ENCODE measurements at places on chromosomes 3 and 15. TPM values are rescaled to one million over a fixed set of nuclear protein-coding genes. Genes with fewer than 3 reads are reported as not detected.
A peak's percentile ranks its signal among the peaks of the same experiment; 100 is the strongest.

CRABP1 gene
- not detected for polyA plus RNA-seq

SCN5A gene
- 0.27 TPM for polyA plus RNA-seq

AGBL1 gene
- not detected for polyA plus RNA-seq

DNA sequence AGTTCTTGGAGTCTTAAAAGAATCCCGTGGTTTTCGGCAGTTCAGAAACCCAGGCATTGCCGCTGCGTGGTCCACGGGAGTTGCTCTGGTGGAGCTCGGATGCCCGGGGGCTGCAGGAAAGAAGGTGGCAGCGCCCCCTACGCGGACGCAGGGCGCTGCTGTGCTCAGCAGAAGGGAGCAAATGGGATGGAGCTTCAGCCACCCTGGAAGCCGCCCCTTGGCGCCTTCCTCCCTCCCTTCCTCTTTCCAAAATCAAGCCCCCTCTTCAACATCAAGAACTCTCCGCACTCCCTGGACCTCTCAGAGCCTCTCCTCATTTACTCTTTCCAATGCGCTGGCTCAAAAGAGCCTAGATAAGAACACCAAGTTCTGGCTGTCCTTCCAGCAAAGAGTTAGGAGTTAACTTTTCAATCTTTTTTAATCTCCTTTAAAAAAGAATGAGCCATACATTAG is 880 bp upstream of the CHRNA7 start:
- no peak overlapping the region for H3K4me3 ChIP-seq
- H3K27me3 ChIP-seq = peaks cover 9% of the 10 kb centered on the region
- peak; percentile 0 for DNase-seq
- H3K4me1 ChIP-seq = no peaks in the 10 kb centered on the region
- no peak overlapping the region for H3K27ac ChIP-seq
- H3K36me3 ChIP-seq = no peaks in the 10 kb centered on the region

DNA sequence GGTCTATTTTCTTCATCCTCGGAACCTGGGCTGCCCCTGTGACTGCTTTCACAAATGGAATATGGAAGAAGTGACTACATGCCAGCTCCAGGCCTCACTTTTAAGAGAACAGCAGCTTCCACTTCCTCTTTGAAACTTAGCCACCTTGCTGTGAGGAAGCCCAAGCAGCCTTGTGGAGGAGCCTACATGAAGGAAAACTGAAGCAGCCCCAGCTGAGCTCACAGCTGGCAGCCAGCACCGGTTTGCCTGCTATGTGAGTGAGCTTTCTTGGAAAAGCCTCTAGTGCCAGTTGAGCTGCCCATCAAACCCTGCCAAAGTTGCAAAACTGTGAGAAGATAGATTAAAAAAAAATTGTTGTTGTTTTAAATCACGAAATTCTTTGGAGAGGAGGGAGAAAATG is 498.0 kb upstream of the PROK2 start:
- no peak overlapping the region for H3K27ac ChIP-seq
- H3K4me1 ChIP-seq = no peaks in the 10 kb centered on the region

DNA sequence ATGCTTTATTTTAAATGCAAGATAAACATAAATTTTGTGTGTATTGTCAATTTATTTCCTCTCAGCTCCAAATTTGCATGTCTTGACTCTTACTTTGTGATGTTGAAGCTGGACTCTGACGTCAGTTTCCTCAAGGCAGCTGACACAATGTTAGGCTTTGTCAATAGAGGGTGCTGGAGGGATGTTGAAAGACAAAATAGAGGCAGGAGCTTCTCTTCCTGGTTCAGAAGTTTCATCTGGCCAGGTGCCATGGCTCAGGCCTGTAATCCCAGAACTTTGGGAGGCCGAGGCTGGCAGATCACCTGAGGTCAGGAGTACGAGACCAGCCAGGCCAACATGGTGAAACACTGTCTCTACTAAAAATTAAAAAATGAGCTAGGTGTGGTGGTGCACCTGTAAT is 408.6 kb downstream of the GBE1 start:
- no peaks in the 10 kb centered on the region for H3K36me3 ChIP-seq
- no peaks in the 10 kb centered on the region for H3K27me3 ChIP-seq
- DNase-seq = peak; percentile 4
- H3K4me1 ChIP-seq = no peaks in the 10 kb centered on the region
- H3K27ac ChIP-seq = no peak overlapping the region

GRCh38 chr15:53559364-53560277 is 199.8 kb downstream of the WDR72 start:
- H3K27ac ChIP-seq = no peak overlapping the region
- no peak for DNase-seq
- H3K4me1 ChIP-seq = no peaks in the 10 kb centered on the region

- no peak overlapping the region for H3K27ac ChIP-seq
- H3K27me3 ChIP-seq = no peaks in the 10 kb centered on the region
- H3K4me3 ChIP-seq = no peak overlapping the region
- H3K36me3 ChIP-seq = no peaks in the 10 kb centered on the region
- peaks cover 2% of the 10 kb centered on the region for H3K4me1 ChIP-seq
These were observed 29.4 kb upstream of the ACAD9 start for GRCh38 chr3:128849911-128850455.

- no peaks in the 10 kb centered on the region for H3K36me3 ChIP-seq
- peaks cover 2% of the 10 kb centered on the region for H3K4me1 ChIP-seq
- no peaks in the 10 kb centered on the region for H3K27me3 ChIP-seq
- H3K4me3 ChIP-seq = no peak overlapping the region
- no peak overlapping the region for H3K27ac ChIP-seq
These were observed 3.8 kb upstream of the KIF23 start for GRCh38 chr15:69410248-69410874.

UCN2 gene
- polyA plus RNA-seq = 0.27 TPM

CHRNB4 gene
- not detected for polyA plus RNA-seq

- no peaks in the 10 kb centered on the region for H3K4me1 ChIP-seq
- H3K27me3 ChIP-seq = no peaks in the 10 kb centered on the region
- no peak for DNase-seq
- no peak overlapping the region for H3K27ac ChIP-seq
- no peak overlapping the region for H3K4me3 ChIP-seq
- H3K36me3 ChIP-seq = no peaks in the 10 kb centered on the region
These were observed 61.7 kb upstream of the LRRN1 start for GRCh38 chr3:3737531-3737930.

DNA sequence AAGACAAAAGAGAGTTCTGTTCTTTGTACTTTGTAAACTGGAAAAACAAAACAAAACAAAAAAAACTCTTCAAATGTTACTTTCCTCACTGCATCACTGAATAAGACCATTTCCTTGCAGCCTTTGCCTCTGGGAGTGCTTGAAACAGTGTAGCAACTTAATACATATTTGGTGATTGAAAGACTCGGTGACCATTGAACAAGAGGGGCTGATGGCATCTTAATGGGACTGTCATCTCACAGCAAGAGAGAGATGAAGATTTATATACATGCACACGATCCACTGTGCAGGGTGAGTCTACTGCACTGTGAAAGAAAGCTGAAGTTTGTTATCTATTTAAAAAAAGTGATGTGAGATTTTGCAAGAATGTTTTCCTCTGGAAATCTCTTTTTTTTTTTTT is 111.9 kb upstream of the KLHL25 start:
- no peaks in the 10 kb centered on the region for H3K36me3 ChIP-seq
- H3K4me3 ChIP-seq = no peak overlapping the region
- no peaks in the 10 kb centered on the region for H3K4me1 ChIP-seq
- no peak overlapping the region for H3K27ac ChIP-seq
- H3K27me3 ChIP-seq = no peaks in the 10 kb centered on the region

- H3K27ac ChIP-seq = no peak overlapping the region
- no peaks in the 10 kb centered on the region for H3K36me3 ChIP-seq
- peak; percentile 10 for DNase-seq
- H3K4me3 ChIP-seq = no peak overlapping the region
These were observed 101.4 kb downstream of the ABI3BP start for GRCh38 chr3:100891827-100892226.

ASB14 gene
- not detected for polyA plus RNA-seq

- no peak overlapping the region for H3K4me3 ChIP-seq
- no peak overlapping the region for H3K27ac ChIP-seq
- H3K36me3 ChIP-seq = no peaks in the 10 kb centered on the region
- peak; percentile 8 for DNase-seq
- H3K27me3 ChIP-seq = no peaks in the 10 kb centered on the region
These were observed 74.0 kb downstream of the SATB1 start for GRCh38 chr3:18351069-18351628.

ST3GAL6 gene
- 1.7 TPM for polyA plus RNA-seq

DNA sequence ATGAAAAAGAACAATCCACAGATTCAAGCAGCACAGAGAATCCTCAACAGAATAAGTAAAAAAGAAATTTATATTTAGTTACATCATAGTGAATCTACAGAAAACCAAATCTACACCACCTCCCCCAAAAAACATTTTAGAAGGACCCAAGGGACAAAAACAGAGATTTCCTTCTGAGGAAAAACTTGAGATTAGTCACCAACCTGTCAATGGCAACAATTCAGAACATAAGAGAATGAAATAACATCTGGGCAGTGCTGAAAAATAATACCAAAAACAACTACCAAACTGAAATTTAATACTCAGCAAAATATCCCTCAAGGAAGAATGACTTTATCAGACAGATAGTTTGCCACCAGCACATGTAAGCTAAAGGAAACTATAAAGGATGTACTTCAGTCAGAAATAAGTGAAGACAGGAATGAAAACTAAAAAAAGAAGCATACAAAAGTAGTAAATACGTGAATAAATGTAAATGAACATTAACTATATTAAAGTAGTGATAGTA is 260.7 kb downstream of the ULK4 start:
- no peak overlapping the region for H3K4me3 ChIP-seq
- DNase-seq = no peak
- no peaks in the 10 kb centered on the region for H3K36me3 ChIP-seq
- no peaks in the 10 kb centered on the region for H3K27me3 ChIP-seq
- H3K4me1 ChIP-seq = no peaks in the 10 kb centered on the region

GRCh38 chr3:157073810-157074209 is 86.1 kb downstream of the CCNL1 start:
- H3K4me1 ChIP-seq = peaks cover 3% of the 10 kb centered on the region
- H3K27ac ChIP-seq = no peak overlapping the region
- H3K27me3 ChIP-seq = no peaks in the 10 kb centered on the region

- no peak overlapping the region for H3K4me3 ChIP-seq
- no peaks in the 10 kb centered on the region for H3K4me1 ChIP-seq
- DNase-seq = peak; percentile 31
- no peaks in the 10 kb centered on the region for H3K27me3 ChIP-seq
- no peak overlapping the region for H3K27ac ChIP-seq
These were observed 280.8 kb downstream of the RBMS3 start for GRCh38 chr3:29561651-29562149.

ITIH3 gene
- polyA plus RNA-seq = 0.05 TPM

- no peak overlapping the region for H3K4me3 ChIP-seq
- H3K36me3 ChIP-seq = peaks cover 11% of the 10 kb centered on the region
- H3K27me3 ChIP-seq = no peaks in the 10 kb centered on the region
- H3K4me1 ChIP-seq = peaks cover 3% of the 10 kb centered on the region
These were observed 47.1 kb downstream of the MKRN2 start for GRCh38 chr3:12603969-12604368.

- no peaks in the 10 kb centered on the region for H3K4me1 ChIP-seq
- no peaks in the 10 kb centered on the region for H3K27me3 ChIP-seq
- no peak for DNase-seq
- no peaks in the 10 kb centered on the region for H3K36me3 ChIP-seq
- no peak overlapping the region for H3K27ac ChIP-seq
These were observed 129.1 kb downstream of the KBTBD8 start for GRCh38 chr3:67127254-67127653.

DNA sequence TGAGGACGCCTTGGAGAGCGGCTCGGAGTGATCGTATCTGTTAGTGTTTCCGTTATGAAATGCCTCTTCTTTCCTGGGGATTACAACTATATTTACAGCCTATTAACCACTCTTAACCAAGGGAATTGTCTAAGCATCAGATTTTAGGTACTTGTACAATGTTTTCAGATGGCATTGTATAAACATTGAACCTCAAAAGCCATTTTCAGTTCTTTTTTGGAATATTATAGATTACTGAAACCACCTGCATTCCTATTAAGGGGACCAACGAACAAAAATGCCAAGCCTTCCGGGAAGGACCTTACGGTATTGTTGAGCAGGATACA is 1.1 kb downstream of the NEO1 start:
- peak overlapping the region; percentile 46 for H3K4me3 ChIP-seq
- H3K36me3 ChIP-seq = no peaks in the 10 kb centered on the region
- no peak for DNase-seq
- H3K27ac ChIP-seq = no peak overlapping the region
- H3K27me3 ChIP-seq = peaks cover 2% of the 10 kb centered on the region
- no peaks in the 10 kb centered on the region for H3K4me1 ChIP-seq

GRCh38 chr15:73034221-73034620 is 18.0 kb upstream of the NEO1 start:
- H3K4me1 ChIP-seq = no peaks in the 10 kb centered on the region
- DNase-seq = no peak
- no peak overlapping the region for H3K27ac ChIP-seq
- no peak overlapping the region for H3K4me3 ChIP-seq
- peaks cover 3% of the 10 kb centered on the region for H3K27me3 ChIP-seq
- H3K36me3 ChIP-seq = no peaks in the 10 kb centered on the region

SUSD5 gene
- 0.75 TPM for polyA plus RNA-seq

- H3K4me3 ChIP-seq = no peak overlapping the region
- peaks cover 19% of the 10 kb centered on the region for H3K4me1 ChIP-seq
- H3K36me3 ChIP-seq = no peaks in the 10 kb centered on the region
- peak overlapping the region; percentile 32 for H3K27ac ChIP-seq
- peak; percentile 19 for DNase-seq
These were observed 460.8 kb downstream of the MAGI1 start for GRCh38 chr3:65577843-65578430.

GRCh38 chr15:63764124-63764803 is 69.5 kb downstream of the HERC1 start:
- no peaks in the 10 kb centered on the region for H3K27me3 ChIP-seq
- DNase-seq = no peak
- no peaks in the 10 kb centered on the region for H3K4me1 ChIP-seq
- no peak overlapping the region for H3K27ac ChIP-seq
- H3K36me3 ChIP-seq = no peaks in the 10 kb centered on the region

CLEC3B gene
- polyA plus RNA-seq = 49.2 TPM

OGG1 gene
- polyA plus RNA-seq = 20.1 TPM

DNA sequence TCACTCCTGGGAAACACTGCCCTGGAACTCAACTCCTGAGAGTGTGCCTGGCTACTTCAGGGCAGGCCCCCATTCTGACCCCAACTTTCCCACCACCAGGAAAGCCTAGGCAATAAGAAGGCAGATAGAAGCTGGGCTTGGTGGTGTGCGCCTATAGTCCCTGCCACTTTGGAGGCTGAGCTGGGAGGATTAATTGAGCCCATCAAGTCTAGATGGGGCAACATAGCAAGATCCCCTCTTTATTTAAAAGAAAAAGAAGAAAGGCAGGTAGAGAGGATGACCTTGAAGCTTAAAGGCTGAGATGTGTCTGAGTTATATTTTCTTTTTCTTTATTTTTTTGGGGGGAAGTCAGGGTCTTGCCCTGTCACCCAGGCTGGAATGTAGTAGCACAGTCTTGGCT is 4.2 kb upstream of the RBPMS2 start:
- no peak overlapping the region for H3K27ac ChIP-seq
- H3K27me3 ChIP-seq = peaks cover 5% of the 10 kb centered on the region
- H3K4me1 ChIP-seq = no peaks in the 10 kb centered on the region
- H3K4me3 ChIP-seq = no peak overlapping the region

All from fibroblast of lung (primary cell).